ENCODE measurements at places on chromosomes 11 and 22. TPM values are rescaled to one million over a fixed set of nuclear protein-coding genes. Genes with fewer than 3 reads are reported as not detected.

The SF3A1 gene
- total RNA-seq = 17.0 TPM

The SYT12 gene
- total RNA-seq = 0.26 TPM

The GRK3 gene
- total RNA-seq = 1.3 TPM

The KIF18A gene
- 4.9 TPM for total RNA-seq

The GSTT2 gene
- 0.33 TPM for total RNA-seq

Data from fibroblast of lung (primary cell).